ENCODE measurements at places on chromosomes 2 and 18.
A peak's percentile ranks its signal among the peaks of the same experiment; 100 is the strongest.

DNA sequence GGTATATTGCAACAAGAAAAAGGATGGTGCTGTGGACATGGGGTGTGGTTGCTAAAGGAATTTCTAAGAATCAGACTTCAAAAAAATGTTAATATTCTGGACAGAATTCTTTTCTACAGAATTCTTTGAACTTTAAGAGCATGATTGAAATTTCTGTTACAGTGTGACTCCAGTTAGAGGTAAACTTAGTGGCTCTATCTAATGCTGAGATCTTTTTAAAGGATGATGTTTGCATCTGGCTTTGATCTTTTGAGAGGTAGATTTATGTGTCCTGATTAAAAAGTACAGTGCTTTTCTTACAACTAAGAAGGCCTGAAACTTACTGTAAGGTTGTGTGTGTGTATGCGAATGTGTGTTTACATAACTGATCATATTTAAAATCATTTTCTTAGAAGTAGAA, 25.4 kb downstream of the NCK2 start:
- DNase-seq, result no peak

- no peak for DNase-seq
Measured at GRCh38 chr18:40371673-40372072, 1583.4 kb upstream of the PIK3C3 start.

DNA sequence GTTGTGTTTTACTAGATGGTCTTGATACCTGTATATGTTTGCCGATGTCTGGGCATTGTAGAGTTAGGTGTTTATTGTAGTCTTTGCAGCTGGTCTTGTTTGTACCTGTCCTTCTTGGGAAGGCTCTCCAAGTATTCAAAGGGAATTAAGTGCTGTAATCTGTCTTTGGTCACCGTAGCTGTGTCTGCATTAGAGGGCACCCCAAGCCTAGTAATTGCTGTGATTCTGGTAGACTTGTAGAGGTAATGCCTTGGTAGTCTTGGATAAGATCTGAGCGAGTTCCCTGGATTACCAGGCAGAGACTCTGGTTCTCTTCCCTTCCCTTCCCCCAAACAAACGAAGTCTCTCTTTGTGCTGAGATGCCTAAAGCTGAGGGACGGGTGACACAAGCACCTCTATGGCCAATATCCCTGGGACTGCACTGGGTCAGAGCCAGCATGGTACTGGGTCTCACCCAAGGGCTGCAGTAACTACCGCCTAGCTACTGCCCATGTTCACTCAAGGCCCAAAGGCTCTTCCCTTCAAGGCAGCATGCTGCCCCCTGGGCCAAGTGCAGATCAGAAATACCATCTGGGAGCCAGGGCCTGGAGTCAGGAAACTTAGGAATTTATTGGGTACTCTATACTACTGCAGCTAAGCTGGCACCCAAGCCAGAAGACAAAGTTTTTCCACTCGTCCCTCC, 27.1 kb downstream of the STPG4 start:
- DNase-seq, result no peak

DNA sequence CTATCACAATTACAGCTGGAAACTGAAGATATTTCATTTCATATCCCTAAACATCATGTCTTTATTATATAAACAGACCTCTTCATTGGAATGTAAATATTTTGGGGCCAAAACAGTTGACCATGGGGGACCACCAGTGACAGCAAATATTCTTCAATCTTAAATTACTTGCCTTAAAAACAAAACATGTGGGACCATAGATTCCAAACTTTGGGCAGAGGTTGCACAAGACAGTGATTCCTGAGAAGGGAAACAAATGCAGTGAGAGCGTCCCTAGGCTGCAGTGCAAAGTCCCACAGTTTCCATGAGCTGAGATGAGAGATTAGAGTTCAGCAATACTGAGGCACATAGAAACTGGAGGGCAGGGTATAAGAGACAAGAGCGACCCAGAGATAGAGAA, 818.9 kb downstream of the CBLN2 start:
- DNase-seq, result no peak

DNA sequence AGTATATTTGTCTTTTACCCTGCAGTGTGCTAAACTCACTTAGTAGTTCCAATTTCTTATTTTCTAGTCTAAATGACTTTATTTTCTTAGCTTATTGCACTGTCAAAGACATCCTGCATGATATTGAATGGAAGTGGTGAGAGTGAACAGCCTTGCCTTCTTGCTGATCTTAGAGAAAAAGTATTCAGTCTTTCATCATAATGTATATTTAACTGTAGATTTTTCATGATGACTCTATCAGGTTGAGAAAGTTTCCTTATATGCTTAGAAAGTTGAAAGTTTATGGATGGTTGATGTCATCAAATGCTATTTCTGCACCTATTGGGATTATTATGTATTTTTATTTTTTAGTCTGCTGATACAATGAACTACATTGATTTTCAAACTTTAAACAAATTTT, 21.3 kb upstream of the COL3A1 start:
- no peak for DNase-seq

- no peak for DNase-seq
Measured at GRCh38 chr2:42192652-42193566, 23.8 kb downstream of the EML4 start.

DNA sequence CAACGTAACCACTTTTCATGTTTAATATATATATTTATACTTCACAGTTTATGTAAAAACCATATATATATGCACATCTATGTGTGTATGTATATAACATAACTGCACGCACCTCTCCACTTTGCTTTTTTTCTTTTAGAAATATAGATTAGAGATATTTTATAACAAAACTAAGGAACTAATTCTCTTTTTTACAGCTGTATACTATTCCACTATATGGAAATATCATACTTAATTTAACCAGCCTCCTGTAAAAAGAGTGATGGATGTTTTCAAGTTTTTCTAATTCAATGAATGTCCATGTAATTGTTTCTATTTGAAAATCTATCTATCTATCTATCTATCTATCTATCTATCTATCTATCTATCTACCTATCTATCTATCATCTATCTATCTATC, 4.6 kb downstream of the ARHGAP15 start:
- no peak for DNase-seq

DNA sequence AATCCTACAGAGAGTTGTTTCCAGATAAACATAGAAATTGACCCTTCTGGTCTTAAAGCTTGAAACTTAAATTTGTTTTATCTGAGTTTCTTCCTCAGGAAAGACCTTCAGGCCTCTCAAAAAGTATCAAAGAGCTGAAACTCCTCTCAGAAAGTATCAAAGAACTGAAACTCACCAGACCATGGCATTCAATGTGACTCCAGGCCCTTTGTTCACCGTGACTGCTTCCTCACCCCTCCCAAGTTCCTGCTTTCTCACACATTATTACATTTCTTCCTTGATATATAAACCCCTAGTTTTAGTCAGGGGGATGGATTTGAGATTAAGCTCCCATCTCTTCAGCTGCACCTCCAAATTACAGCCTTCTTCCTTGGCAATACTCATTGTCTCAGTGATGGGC, 6.0 kb downstream of the ANKMY1 start:
- no peak for DNase-seq

DNA sequence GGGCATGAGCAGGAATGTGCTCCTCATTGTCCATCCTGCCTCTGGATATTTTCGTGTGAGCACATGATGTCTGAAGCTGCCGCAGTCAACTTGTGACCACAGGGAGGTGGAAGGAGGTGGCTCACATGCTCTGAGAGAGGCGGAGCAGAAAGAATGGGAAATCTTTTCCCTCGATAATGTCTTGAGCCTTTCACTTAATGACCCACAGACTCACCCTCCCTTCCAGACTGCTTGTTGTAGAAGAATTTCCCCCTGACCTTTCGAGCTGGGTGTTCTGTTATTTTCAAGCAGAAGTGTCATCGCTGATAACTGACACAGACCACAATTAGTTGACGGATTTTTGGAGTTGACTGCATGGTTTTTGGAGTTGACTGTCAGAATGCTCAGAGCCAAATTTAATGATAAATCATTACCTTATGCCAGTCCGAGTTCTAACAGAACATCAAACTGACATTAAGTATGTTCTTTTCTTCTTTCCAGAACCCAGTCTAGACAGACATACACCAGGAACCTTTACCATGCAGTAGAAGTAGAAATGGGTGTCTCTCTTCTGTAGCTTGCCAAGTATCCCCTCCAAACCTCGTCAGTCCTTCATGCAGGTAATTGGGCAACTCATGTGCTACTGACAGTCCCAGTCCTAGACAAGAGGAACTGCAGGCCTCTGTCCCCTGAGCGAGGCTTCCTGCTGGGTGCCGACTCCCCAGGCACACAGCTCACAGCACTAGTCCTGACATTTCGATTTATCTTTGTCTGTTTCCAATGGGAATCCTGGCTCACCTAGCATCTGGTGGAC, 29.4 kb upstream of the RTTN start:
- no peak for DNase-seq

- no peak for DNase-seq
Measured at GRCh38 chr2:42060718-42061619, 13.1 kb downstream of the PKDCC start.

DNA sequence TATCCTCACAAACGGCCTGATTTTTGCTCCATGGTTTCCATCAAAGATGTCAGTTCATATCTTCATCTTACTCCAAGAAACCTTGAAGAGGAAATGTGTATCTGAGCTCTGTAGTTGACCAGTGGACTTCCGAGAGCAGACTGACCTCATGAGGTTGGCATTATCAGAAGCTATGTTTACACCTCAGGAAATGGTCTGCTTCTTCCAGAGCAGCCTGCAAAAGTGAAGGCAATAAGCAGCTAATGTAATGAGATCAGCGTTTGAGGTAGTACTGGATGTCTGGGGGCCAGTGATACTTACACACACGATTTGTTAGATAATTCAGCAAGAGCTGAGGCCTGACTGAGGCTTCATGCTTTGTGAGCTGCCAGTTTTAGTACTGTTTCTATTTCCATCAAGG, 189.7 kb downstream of the LRRTM1 start:
- DNase-seq, result no peak

DNA sequence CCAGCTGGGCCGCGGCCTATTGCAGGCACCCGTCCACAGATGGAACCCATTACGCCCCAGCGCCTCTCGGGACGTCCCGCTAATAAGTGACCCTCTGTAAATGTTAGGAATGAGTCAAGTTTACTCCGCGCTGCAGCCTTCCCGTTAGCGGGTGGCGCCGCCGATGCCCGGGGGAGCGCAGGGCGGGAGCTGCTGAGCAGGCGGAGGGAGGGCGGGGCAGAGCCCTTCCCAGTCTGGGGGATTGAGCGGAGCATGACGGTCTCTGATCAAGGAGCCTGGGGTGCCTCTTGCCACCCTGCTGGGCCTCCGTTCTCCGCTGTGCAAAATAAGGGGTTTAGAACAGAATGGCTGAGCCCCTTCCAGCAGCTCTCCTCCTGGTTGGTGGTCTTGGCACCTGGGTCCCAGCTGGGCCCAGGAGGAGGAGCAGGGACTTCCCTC, 10.5 kb downstream of the CROCC2 start:
- peak; percentile 53 for DNase-seq

DNA sequence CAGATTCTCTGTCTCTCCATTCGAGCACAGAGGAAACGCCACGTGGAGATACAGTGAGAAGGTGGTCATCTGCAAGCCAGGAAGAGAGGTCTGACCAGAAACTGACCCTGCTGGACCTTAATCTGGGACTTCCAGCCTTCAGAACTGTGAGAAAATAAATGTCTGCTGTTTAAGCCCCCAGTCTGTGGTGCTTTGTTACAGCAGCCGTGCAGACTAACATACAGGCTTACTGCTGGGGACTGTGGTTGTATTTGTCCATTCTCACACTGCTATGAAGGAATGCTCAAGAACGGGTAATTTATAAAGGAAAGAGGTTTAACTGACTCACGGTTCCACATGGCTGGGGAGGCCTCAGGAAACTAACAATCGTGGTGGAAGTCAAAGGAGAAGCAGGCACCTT, 432.7 kb downstream of the IRS1 start:
- no peak for DNase-seq

- DNase-seq, result no peak
Measured at GRCh38 chr2:20143263-20143662, 81.7 kb downstream of the SDC1 start.

DNA sequence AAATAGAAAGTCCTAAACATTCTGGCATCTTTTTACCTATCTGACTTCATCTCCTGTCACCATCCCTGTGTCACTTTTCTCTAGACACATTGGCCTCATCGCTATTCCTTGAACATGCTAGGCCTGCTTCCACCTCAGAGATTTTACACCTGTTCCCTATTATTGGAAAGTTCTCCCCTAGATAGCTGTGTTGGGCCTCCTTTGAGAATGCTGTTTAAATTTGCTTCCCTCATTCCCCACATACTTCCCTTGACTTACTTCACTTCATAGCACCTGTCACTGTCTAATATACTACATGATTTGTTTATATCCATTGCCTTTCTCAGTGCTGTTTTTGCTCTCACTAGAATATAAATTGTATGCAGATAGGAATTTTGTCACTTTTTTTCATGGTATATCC, 317.0 kb upstream of the GCFC2 start:
- no peak for DNase-seq

Measured in left renal cortex interstitium (tissue), 4 donors.